Peyer's patch (tissue), 4 donors: ENCODE measurements at places on chromosomes 12 and 14. TPM values are rescaled to one million over a fixed set of nuclear protein-coding genes. Genes with fewer than 3 reads are reported as not detected.

GRCh38 chr12:49345825-49346658 is 646 bp upstream of the DNAJC22 start:
- no peak overlapping the region for H3K27ac ChIP-seq
- peak overlapping the region; percentile 75 for H3K4me3 ChIP-seq
- peaks cover 52% of the 10 kb centered on the region for H3K4me1 ChIP-seq
- DNase-seq: no peak
- no peaks in the 10 kb centered on the region for H3K36me3 ChIP-seq

GRCh38 chr14:99945732-99946651 is 119.2 kb upstream of the EVL start:
- peaks cover 10% of the 10 kb centered on the region for H3K4me1 ChIP-seq
- no peaks in the 10 kb centered on the region for H3K27me3 ChIP-seq
- H3K36me3 ChIP-seq: no peaks in the 10 kb centered on the region
- DNase-seq: no peak

The KLHL28 gene
- 17.0 TPM for total RNA-seq

The KRT2 gene
- 0.47 TPM for total RNA-seq

DNA sequence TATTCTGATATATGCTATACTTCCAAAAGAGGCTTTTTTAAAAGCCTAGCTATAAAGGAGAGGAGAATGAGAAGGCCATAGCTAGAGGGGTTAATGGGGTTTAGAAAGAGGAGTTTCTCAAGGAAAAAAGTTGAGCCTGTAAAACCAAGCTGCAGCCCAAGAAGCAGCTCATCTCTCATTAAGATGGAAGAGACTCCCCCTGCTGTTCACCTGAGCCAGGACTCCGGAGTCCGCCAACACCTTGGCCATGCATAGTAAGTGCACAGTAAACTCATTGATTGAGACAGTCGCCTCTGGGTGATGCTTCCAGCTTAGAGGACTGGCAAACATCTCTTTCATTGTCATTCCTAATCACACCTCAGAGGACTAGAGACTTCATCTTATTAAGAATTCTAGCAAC is 46.2 kb downstream of the ANO2 start:
- H3K36me3 ChIP-seq: no peaks in the 10 kb centered on the region
- no peak for DNase-seq
- no peaks in the 10 kb centered on the region for H3K4me1 ChIP-seq
- H3K27me3 ChIP-seq: no peaks in the 10 kb centered on the region

DNA sequence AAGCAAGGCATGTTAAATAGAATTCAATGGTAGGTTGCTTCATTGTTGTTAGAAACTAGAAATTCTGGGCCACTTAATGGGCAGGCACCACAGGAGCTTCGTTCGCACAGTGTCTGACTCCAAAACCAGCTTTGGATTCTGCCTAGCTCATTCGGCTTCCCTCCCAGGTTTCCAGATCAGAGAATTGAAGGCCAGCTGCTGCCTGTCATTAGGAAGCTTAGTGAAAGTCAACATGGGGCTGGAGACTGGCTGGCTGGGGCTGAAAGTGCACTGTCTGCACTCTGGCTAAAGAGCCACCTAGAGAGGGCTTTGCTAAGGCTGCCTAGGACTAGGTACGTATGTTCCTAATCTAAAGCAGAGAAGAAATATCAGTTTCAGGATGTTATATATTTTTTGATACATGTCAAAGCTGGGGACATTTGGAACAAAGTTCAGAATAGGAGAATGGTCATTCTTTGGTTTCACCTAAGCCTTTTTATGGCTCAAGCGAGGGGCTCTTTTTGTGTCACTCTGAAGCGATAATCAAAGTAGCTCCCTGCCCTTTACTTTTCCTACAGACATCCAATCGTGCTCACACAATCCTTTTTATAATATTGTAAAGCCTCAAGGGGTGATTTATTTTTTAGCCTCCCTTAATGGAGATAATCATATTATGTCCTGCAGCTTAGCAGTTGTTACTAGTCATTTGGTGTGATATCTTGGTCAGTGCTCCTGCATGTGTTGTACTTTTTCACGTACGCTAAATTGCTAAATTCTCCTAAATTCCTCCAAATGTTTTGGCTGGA is 238.5 kb upstream of the NAV3 start:
- no peak for DNase-seq
- no peaks in the 10 kb centered on the region for H3K27me3 ChIP-seq
- H3K27ac ChIP-seq: no peak overlapping the region
- H3K4me1 ChIP-seq: no peaks in the 10 kb centered on the region

The PLEKHA5 gene
- 34.9 TPM for total RNA-seq

- H3K4me1 ChIP-seq: no peaks in the 10 kb centered on the region
- no peaks in the 10 kb centered on the region for H3K36me3 ChIP-seq
- H3K27ac ChIP-seq: no peak overlapping the region
- no peak overlapping the region for H3K4me3 ChIP-seq
- no peaks in the 10 kb centered on the region for H3K27me3 ChIP-seq
Observed at GRCh38 chr14:70713511-70713916, 71.8 kb downstream of the TTC9 start.

DNA sequence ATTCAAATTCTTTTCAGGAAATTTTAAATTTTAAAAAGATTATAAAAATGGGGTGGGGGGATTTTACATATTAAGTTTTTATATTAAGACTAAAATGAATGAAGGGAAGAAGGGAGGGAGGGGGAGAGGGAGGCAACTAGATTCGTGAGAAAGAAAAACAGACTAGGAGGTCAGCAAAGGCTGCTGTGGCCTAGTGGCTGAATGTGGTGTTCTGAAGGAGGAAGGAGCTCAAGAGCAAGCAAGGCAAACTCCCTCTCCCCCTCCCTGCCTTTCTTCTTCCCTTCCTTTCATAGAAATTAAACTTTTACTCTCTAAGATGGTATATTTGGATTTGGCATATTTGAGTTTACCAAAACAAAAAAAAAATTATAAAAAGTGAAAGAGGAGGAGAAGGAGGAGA is 18.1 kb downstream of the DYRK2 start:
- no peak overlapping the region for H3K4me3 ChIP-seq
- no peak for DNase-seq
- no peaks in the 10 kb centered on the region for H3K4me1 ChIP-seq

- no peaks in the 10 kb centered on the region for H3K36me3 ChIP-seq
- no peak for DNase-seq
- H3K4me3 ChIP-seq: no peak overlapping the region
- peak overlapping the region; percentile 95 for H3K27ac ChIP-seq
- no peaks in the 10 kb centered on the region for H3K27me3 ChIP-seq
Observed at GRCh38 chr14:68966872-68967301, 12.2 kb downstream of the ACTN1 start.

DNA sequence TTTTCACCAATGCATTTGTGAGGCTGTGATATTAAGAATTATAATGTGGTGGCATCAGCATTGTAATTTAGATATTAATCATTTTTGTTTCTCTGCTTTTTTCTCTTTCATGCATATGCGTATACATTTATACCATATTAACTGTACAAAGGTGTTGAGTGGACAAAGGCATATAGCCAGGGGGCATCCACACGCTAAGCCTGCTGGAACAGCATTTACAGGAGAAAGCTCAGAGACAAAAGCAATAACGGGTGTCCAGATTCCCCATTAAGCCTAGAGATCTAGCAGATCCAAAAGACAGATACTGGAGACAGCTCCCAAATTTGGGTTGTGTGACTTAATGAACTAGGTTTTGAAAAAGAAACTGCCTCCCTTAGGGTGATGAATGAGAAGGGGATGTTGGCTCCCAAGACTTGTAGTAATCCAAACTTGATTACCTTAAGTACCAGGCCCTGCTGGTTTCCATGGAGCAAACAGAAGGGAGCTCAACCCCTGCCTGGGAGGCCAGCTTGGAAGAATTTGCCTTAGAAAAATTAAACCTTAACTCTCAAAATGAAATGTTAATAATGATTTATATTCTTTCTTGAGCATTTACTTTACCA is 181.9 kb downstream of the SLC6A15 start:
- H3K36me3 ChIP-seq: no peaks in the 10 kb centered on the region
- no peak overlapping the region for H3K4me3 ChIP-seq
- no peak for DNase-seq
- H3K4me1 ChIP-seq: no peaks in the 10 kb centered on the region
- no peak overlapping the region for H3K27ac ChIP-seq
- H3K27me3 ChIP-seq: no peaks in the 10 kb centered on the region

The ANO4 gene
- total RNA-seq: not detected

GRCh38 chr12:116397148-116397547 is 119.7 kb upstream of the MED13L start:
- no peaks in the 10 kb centered on the region for H3K27me3 ChIP-seq
- no peak overlapping the region for H3K4me3 ChIP-seq
- H3K27ac ChIP-seq: no peak overlapping the region
- no peaks in the 10 kb centered on the region for H3K36me3 ChIP-seq
- H3K4me1 ChIP-seq: no peaks in the 10 kb centered on the region
- DNase-seq: no peak

- no peak overlapping the region for H3K4me3 ChIP-seq
- no peak for DNase-seq
- H3K27ac ChIP-seq: no peak overlapping the region
- no peaks in the 10 kb centered on the region for H3K4me1 ChIP-seq
- H3K27me3 ChIP-seq: no peaks in the 10 kb centered on the region
Observed at GRCh38 chr12:57160040-57160439, 12.6 kb upstream of the LRP1-AS start.

The SPIC gene
- total RNA-seq: not detected

The CCDC184 gene
- total RNA-seq: not detected

DNA sequence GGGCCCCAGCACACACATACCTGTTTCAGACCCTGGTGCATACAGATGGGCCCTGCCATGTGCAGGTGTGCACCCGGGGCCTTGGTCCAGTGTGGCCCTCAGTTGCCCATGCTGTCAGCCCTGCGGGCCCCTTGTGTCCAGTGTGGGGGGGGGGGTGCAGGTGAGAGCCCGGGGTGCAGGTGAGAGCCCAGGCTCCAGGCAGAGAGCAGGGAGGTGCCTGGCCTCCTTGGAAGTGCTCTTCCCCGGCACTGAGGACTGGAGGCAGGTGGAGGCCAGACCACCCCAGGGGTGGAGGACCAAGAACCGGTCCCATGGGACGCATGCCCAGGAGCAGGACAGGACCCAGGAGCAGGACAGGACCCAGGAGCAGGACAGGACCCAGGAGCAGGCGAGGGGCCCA is 40.9 kb downstream of the FBRSL1 start:
- H3K27me3 ChIP-seq: no peaks in the 10 kb centered on the region
- H3K4me1 ChIP-seq: no peaks in the 10 kb centered on the region
- H3K36me3 ChIP-seq: no peaks in the 10 kb centered on the region
- no peak overlapping the region for H3K4me3 ChIP-seq

The PROX2 gene
- total RNA-seq: not detected

GRCh38 chr12:28308891-28309290 is 118.6 kb downstream of the CCDC91 start:
- no peak for DNase-seq
- H3K4me1 ChIP-seq: no peaks in the 10 kb centered on the region
- no peaks in the 10 kb centered on the region for H3K27me3 ChIP-seq
- H3K36me3 ChIP-seq: no peaks in the 10 kb centered on the region

DNA sequence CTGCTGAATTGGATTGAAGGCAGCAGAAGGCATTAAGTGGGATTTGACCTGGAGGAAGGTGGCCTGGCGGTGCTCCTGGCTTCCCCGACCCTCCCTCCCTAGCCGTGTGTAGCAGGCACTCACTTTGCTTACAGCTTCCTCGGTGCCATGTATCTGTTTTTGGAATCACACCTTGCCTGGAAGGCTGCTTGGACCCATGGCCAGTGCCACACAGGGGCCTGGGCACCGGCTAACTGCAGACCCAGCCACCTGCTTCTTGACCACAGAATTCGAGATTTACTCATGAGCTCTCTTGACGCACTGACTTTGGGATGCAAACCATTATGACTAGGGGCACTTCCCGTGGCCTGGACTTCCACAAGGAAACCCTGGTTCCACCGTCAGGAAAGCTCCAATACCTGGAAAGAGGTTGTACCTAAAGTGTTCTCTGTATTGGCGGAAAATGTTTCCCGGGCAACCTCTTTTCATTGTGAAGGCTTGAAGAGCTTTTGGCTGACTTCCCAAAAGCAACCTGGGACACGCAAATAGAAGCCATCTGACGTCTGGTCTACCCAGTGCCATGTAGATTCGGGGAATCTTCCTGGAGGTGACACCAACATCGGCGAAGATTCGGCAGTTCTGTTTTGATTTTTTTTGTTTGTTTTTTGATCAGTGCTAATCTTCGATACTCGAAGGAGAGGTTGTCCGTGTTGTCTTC is 125.6 kb upstream of the RTL1 start:
- H3K36me3 ChIP-seq: no peaks in the 10 kb centered on the region
- no peak overlapping the region for H3K4me3 ChIP-seq
- H3K27me3 ChIP-seq: no peaks in the 10 kb centered on the region
- H3K4me1 ChIP-seq: no peaks in the 10 kb centered on the region
- DNase-seq: peak; percentile 13
- no peak overlapping the region for H3K27ac ChIP-seq

The INHBC gene
- total RNA-seq: not detected

GRCh38 chr12:70317781-70318180 is 48.3 kb upstream of the KCNMB4 start:
- H3K27ac ChIP-seq: no peak overlapping the region
- H3K27me3 ChIP-seq: no peaks in the 10 kb centered on the region
- DNase-seq: no peak
- no peaks in the 10 kb centered on the region for H3K36me3 ChIP-seq
- H3K4me3 ChIP-seq: no peak overlapping the region

The CD4 gene
- total RNA-seq: 2.8 TPM

The EIF5 gene
- total RNA-seq: 226 TPM

GRCh38 chr14:104196461-104197140 is 58.2 kb downstream of the KIF26A start:
- H3K4me1 ChIP-seq: no peaks in the 10 kb centered on the region
- no peaks in the 10 kb centered on the region for H3K36me3 ChIP-seq
- H3K4me3 ChIP-seq: no peak overlapping the region
- no peaks in the 10 kb centered on the region for H3K27me3 ChIP-seq

DNA sequence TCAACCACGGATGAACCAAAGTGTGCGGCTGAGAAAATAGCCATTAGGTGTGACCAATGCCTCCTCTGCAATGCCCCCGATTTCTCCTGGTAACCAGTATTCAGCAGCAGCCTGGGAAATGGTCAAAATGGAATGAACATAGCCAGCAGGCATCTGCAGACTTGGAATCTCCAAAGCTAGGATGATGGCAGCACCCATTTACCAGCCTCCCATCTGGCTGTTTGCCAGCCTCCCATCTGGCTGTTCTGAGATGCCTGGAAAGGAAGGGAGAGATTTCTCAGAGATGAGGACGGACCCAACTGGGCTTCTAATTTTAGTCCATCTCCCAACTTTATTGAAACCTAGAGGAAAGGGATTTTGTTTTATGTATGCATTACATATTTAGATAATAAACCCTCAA is 16.2 kb downstream of the CLMN start:
- H3K4me1 ChIP-seq: peaks cover 20% of the 10 kb centered on the region
- DNase-seq: no peak
- H3K4me3 ChIP-seq: no peak overlapping the region
- H3K27me3 ChIP-seq: no peaks in the 10 kb centered on the region
- no peak overlapping the region for H3K27ac ChIP-seq

The DUSP6 gene
- 51.7 TPM for total RNA-seq

- H3K36me3 ChIP-seq: no peaks in the 10 kb centered on the region
- no peaks in the 10 kb centered on the region for H3K4me1 ChIP-seq
- no peaks in the 10 kb centered on the region for H3K27me3 ChIP-seq
- H3K27ac ChIP-seq: no peak overlapping the region
Observed at GRCh38 chr12:49907352-49907751, 3.7 kb upstream of the FAIM2 start.

- no peaks in the 10 kb centered on the region for H3K27me3 ChIP-seq
- H3K4me1 ChIP-seq: no peaks in the 10 kb centered on the region
- DNase-seq: peak; percentile 68
- no peak overlapping the region for H3K4me3 ChIP-seq
- H3K27ac ChIP-seq: peak overlapping the region; percentile 23
Observed at GRCh38 chr12:65881965-65882413, 57.7 kb downstream of the HMGA2 start.

- H3K27me3 ChIP-seq: no peaks in the 10 kb centered on the region
- H3K36me3 ChIP-seq: no peaks in the 10 kb centered on the region
- peak overlapping the region; percentile 75 for H3K27ac ChIP-seq
- peak; percentile 70 for DNase-seq
Observed at GRCh38 chr12:47361389-47362021, 281.7 kb upstream of the AMIGO2 start.
